ENCODE measurements at places on chromosomes 5 and 9.

- no peak for DNase-seq
Measured at GRCh38 chr9:94779031-94779430, 52.5 kb downstream of the AOPEP start.

- no peak for DNase-seq
Measured at GRCh38 chr5:132435447-132435846, 55.1 kb downstream of the IRF1 start.

- no peak for DNase-seq
Measured at GRCh38 chr5:132979367-132979940, 16.0 kb upstream of the AFF4 start.

DNA sequence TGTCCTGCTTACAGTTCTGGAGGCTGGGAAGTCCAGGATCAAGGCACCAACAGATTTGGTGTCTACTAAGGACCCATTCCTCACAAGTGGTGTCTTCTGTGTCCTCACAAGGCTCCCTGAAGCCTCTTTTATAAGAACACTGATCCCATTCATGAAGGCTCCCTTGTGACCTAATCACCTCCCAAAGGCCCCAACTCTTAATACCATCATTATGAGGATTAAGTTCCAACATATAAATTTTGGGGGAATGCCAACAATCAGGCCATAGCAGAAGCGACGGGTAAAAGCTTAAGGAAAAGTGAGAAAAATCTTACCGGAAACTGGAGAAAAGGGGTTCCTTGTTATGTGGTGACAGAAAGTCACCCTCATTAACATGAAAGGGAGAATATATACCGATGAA lies 11.2 kb downstream of the CTNNAL1 start:
- DNase-seq: peak; percentile 27

- no peak for DNase-seq
Measured at GRCh38 chr5:58985759-58986158, 402.9 kb downstream of the RAB3C start.

- DNase-seq: no peak
Measured at GRCh38 chr9:87844506-87844905, 38.2 kb upstream of the SPATA31E1 start.

DNA sequence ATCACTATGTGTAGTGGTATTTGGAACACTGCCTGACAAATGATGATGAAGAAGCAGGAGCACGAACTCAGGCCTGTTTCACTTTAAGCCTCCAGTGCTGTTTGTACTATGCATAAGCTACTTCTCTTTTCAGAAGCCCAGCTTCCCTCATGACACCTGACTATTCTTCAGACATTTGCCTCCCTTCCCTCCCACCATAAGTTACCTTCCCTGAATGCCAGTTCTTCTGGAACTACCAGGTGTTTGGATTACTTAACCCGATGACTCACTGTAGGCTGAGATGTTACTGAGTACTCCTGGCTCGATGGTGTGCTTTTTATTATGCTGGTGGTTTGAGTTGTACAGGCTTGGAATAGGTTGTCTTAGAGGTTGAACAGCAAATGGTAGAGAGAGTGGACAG lies 180.0 kb downstream of the SPATA31D1 start:
- no peak for DNase-seq

DNA sequence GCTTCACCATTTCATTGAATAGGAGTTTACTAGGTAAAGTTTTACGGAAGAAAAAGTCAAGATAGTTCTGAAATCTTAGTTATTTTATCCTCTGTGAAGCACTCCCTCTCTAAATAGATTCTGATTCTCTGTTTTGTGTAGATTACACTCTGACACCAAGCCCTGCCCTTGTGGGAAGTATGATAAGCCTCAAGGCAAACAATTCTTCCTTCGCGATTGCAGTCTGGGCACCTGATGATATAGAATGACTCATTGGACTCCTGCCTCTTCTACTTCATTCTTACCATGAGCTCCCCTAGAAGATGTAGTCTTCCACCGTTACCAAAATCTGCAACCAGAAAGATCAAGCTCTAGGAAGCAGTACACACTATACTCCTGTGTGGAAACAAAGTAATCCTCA lies 626.9 kb upstream of the PTGER4 start:
- DNase-seq: no peak

- no peak for DNase-seq
Measured at GRCh38 chr9:115531410-115532125, 413.6 kb upstream of the TNC start.

GRCh38 chr5:58024151-58024550 lies 435.7 kb downstream of the PLK2 start:
- no peak for DNase-seq

GRCh38 chr9:92671323-92671722 lies 1.4 kb upstream of the IPPK start:
- DNase-seq: no peak

Data from D341Med (cell line).